ENCODE measurements at places on chromosomes 7 and 10.
A peak's percentile ranks its signal among the peaks of the same experiment; 100 is the strongest.

DNA sequence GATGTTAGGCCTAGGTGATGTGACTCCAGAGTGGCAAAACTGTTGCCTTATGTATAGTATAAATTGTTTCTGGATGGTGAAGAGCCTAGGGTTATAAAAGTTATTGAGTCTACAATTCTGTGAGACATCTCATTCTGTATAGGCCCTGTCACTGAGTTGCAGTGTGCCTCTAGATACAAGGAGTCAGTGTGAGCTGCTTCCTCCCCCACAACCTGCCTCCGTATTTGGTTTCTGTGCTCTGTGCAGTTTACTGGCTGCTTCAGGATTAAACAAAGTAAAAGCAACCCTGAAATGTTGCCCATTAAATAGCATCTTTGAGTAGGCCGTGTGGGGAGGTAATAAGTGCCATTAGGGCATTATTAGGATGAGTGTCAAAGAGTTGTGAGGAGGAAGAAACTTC is 1.9 kb upstream of the IFRD1 start:
- no peak for DNase-seq

- DNase-seq: no peak
These were observed 6.3 kb upstream of the OPN4 start for GRCh38 chr10:86647773-86648703.

GRCh38 chr7:40978047-40978446 is 724.8 kb downstream of the INHBA start:
- no peak for DNase-seq

GRCh38 chr10:44968091-44968490 is 8.5 kb downstream of the RASSF4 start:
- DNase-seq: no peak

GRCh38 chr10:7046615-7047014 is 364.2 kb downstream of the SFMBT2 start:
- DNase-seq: no peak

DNA sequence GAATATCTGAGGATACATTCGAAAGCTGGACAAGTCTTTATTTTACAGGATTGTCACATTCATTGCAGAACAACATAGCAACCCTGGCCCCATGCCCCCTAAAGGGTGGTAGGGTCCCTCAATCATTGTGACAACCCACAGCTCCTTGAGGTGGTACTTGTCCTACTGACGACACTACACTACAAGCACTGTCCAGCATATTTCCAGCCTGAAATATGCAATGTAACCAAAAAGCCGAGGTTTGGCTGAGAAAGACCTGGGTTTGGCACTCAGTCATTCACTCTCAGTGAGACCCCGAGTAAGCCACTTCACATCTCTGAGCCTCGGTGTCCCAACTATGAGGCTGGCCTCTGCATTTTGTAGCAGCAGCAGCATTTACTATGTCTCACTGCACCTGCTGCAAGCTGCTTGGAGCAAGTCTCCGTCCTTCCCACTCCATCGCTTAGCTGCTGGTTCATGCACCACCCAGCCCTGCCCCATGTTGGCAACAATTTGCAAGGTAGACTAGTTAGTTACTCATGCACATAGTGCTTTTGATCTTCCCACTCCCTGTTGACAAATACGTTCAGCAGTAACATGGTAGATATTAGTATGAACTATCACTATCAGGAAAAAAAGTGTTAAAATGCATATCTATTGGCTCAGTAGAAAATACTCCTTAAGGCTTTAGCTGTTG is 43.6 kb upstream of the TNPO3 start:
- no peak for DNase-seq

- DNase-seq: no peak
These were observed 880.6 kb downstream of the LRMDA start for GRCh38 chr10:76311752-76312636.

DNA sequence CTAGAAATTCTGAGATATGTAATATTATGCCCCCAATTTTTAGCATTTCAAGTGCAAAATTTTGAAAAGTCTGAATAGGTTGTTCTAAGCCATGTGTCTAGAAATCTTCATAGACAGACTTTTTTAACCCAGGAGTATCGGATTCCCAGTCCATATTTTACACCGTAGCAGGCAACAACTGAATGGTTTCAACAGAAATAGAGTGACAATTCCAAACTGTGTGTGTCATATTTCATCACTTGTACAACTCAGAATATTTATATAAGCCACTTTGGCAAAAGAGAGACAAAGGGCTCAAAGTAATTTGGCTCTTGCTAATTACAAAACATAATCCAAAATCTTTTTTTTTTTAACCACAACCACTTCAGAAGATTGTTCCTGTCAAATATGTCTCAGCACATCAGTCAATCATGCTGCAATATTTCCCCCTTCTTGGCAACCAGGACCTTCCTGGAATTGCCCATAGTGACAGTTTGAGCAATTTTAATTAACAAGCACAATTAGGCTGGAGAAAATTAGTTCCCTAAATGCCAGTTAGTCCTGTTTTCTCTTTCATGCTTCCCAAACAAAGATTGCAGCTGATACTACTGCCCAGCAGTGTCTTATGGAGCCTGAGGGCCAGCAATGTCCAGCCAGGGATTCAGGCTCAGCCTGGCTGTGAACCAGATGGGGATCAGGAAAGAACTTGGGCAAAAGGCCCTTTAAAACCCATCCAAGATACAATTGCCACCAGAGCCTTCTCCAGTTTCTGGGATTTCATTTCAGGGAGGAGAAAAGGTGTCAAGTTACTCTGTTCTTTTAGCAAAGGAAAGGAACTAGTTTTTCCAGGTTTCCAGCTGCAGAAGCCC is 533.3 kb upstream of the GHITM start:
- no peak for DNase-seq

DNA sequence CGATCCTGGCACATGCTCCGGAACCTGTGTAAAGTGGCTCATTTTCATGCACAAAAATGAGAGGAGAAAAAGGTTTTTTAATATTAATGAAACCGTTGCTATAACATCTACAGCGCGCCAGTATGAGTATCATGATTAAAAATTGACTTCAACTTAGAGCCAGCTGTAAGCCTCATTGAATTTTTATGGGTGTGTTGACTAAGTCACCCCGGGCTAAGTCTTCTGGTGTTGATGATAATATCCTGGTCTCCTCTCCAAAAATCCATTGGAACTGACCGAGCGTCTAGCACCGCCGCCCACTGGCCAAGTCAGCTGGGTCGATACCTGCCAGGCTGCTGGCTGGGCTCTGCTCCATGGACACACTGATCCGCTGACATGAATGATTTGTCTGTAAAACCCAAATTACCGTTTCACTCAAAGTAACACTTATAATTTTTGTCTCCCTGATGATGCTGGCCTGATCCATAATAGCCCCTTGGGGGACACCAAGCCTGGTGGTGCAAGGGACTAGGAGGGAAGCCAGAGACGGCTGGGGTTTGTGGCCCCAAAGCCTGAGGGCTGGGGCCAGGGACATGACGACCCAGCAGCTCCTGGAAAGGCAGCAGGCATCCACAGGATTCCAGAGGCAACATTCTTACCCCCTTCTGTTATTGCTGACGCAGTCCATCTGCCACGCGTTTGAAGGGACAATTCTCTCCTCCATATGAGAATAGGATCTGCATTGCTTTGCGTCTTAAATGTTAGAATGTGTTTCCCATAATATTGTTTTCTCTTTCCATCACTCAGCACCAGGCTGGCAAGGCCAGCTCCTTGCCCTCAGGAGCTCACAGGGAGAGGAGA is 131.0 kb upstream of the PPP2R2D start:
- DNase-seq: no peak

DNA sequence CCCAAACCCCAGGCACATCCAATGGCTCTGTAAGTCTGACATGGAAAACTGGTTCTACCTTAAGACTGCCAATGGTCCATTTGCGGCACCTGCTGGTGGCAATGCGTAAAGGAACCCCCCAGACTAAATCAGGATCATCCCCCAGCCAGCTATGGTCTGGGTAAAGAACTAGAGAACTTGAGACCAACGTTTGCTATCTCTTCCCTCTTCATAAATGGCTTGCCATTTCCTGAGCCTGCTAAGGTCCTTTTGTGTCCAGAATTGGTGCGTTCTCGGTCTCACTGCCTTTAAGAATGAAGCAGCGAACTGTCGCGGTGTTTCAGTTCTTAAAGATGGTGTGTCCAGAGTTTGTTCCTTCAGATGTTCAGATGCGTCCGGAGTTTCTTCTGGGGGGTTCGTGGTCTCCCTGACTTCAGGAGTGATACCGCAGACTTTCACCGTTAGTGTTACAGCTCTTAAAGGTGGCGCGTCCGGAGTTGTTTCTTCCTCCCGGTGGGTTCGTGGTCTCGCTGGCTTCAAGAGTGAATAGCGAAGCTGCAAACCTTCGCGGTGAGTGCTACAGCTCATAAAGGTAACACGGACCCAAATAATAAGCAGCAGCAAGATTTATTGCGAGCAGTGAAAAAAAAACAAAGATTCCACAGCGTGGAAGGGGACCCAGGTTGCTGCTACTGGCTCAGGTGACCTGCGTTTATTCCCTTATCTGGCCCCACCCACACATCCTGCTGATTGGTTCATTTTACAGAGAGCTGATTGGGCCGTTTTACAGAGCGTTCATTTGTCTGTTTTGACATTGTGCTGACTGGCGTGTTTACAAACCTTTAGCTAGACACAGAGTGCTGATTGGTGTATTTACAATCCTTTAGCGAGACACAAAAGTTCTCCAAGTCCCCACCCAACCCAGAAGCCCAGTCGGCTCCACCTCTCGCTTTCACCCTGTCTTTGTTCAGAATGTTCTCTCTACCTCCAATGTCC is 95.4 kb downstream of the ELMO1 start:
- no peak for DNase-seq

GRCh38 chr7:35450456-35451214 is 196.7 kb upstream of the TBX20 start:
- peak; percentile 47 for DNase-seq

- no peak for DNase-seq
These were observed 162.3 kb downstream of the BAMBI start for GRCh38 chr10:28839600-28840007.

GRCh38 chr7:121753944-121754343 is 119.0 kb upstream of the PTPRZ1 start:
- DNase-seq: no peak

DNA sequence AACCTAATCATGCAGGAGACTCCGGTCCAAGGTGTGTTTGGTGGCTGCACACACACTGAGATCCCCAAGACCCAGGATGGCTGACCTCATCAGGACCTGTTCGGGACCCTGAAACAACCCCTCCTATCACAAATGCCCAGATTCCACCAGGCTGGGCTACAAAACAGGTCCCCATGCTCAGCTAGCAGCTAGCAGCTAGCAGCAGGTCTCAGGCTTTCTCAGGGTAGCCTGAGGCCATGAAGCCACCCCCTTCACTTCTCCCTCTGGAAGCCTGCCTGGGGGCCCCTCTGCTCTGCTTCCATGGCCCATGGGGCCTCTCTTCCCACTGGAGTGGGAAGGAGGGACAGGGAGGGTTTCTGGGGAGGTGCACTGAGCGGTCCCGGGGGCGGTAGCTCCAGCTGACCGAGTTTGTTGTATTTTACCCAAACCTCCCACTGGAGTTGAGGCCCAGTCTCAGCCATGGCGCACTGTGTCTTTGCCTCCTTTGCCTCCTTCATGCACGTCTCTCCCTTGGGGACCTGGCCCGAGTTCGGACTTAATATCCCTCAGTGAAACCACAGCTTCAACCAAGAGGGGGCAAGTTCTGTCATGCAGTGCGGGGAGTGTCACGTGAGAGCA is 95.1 kb upstream of the GPR26 start:
- DNase-seq: no peak

- DNase-seq: no peak
These were observed 18.2 kb downstream of the HNRNPF start for GRCh38 chr10:43390759-43391158.

GRCh38 chr7:74051193-74051592 is 23.2 kb downstream of the ELN start:
- DNase-seq: no peak

DNA sequence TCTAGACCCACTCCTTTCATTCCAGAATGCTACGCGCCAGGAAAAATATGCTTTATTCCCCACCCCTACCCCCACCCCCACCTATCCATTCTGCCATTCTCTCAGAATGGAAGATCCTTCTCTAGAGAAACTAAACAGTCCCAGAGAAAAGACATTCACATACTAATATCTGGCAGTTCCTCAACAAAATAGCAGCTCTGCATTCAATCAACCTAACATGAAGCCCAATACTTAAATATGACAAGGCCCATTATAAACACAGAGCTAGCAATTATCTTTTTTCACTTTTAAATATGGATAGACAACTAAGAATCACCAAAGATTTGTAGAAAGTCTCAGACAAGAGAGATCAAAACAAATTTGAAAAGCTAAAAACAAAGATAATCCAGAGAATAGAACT is 16.4 kb downstream of the CACUL1 start:
- no peak for DNase-seq

DNA sequence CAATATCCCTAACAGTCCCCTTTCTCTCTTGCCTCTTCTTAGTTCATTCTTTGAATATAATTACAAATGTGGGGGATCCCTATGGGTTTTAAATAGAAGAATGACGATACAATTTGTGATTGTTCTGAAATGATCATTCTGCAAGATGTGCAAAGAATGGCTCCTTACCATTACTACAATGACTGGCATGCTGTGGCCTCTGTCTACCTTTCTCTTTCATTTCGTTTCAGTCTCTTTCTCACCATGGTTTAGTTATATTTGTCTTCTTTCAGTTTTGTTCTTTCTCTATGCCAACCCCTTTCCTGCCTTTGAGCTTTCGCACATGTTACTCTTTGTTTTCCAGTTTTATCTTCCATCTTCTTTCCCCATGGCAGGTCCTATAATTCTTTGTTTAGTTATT is 176.5 kb downstream of the SUGCT start:
- no peak for DNase-seq

- DNase-seq: no peak
These were observed 129.2 kb downstream of the GNAI1 start for GRCh38 chr7:80263821-80264220.

- DNase-seq: no peak
These were observed 40.0 kb downstream of the DIP2C start for GRCh38 chr10:649445-649797.

DNA sequence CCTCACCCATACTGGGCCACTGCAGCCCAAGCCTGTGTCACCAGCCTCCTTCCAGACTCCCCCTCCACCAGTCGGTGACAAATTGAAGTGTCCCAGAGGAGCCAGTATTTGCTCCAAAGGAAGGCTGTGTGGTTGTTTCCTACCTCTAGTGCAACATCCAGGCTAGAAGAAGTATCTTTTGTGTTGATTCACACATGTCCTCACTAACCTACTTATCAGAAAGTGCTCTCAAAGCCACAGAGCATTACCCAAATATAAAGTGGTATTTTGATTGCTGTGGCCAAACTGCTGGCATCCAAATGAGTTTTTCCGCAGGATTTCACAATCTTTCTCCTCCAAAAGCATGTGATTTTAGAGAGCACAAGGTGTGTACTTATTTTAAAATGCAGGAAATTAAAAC is 134.8 kb downstream of the CUL2 start:
- DNase-seq: no peak

All from HS-5 (cell line).